ENCODE measurements at places on chromosomes 6 and 20.

GRCh38 chr6:14371530-14371929 lies 254.0 kb downstream of the CD83 start:
- DNase-seq = no peak

DNA sequence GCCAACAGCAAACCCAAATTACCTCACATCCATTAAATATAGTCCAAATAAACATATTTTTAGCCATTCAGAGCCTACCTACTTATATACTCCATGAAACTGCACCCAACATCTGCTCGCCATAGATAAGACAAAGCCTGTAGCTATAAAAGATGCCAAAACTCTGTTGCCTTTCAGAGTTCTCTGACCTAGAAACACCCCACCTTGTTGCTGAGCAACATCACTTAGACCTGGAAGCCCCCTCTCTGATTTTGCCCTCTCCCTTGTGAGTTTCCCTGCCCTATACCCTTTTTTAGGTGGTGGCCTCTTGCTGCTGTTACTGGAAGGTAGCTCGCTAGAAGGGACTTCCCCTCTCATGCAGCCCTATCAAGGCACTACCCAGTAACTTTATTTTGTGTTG lies 27.7 kb upstream of the FBXL4 start:
- DNase-seq = no peak

GRCh38 chr6:168708526-168708925 lies 267.5 kb downstream of the SMOC2 start:
- DNase-seq = no peak

DNA sequence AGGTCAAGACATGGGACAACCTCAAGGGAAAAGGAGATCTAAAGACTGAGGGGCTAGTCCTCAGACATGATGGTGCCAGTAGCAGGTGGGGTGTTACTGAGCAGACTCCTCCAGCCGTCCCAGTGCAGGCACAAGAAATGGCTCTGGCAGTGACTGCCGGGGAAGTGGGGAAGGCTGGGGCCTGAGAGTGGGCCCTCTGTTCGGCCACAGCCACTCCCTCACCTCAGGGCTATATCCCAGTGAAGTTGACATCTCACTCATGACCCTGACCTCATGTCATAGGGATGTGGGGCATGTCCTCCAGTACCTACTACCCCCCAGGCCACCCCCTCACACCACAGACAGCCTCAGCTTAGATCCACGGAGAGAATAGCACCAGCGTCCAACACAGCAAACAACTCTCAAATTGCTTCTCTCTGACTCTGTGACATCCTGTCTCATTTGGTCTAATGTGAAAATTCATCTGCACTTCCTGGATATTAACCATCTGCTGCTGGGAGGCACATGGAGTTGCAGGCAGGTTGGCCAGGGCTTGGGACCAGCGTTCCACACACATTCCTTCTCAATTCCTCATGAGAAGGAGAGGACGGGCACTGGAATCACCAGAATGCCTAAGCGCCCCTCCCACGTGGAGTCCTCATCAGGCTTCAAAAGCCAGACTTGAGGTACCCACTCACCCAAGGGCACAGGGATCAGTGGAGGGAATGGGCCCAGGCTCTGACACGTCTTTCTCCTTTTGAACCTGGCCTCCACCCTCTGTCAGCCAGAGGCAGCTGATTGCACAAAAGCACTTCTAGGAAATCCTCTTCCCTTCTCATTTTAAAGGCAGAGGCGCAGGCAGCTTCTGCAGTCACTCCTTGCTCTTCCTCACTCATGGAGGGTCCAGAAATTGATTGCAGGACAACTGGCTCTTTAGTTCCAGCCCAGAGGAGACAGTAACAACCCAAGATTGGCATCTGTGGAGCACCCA lies 163.6 kb upstream of the CST7 start:
- DNase-seq = no peak

GRCh38 chr6:85551264-85551663 lies 42.4 kb downstream of the SNX14 start:
- DNase-seq = no peak

- DNase-seq = no peak
These were observed 83.3 kb downstream of the RCAN2 start for GRCh38 chr6:46407776-46408530.

- DNase-seq = no peak
These were observed 172.3 kb downstream of the ANKRD60 start for GRCh38 chr20:58056021-58056591.

GRCh38 chr20:57671662-57672061 lies 38.2 kb downstream of the PMEPA1 start:
- DNase-seq = no peak

DNA sequence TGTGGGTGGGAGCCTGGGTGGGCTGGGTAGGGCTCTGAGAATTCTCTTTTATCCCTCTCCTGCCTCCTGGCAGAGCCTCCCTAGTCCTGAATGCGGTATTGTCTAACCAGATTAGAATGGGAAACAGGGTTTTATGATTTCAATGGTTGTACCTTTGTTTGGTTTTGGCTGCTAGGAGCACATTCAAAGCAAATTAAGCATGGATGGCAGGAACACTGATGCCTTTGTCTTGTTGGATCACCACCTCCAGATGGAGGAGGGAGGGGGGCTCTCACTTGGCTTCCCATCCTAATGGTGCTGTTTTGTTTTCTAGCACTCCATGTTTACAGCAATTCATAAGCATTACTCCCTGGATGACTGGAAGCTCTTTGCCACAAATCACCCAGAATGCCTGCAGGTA lies 11.6 kb downstream of the GMPR start:
- no peak for DNase-seq

GRCh38 chr6:55009131-55009530 lies 162.6 kb downstream of the FAM83B start:
- no peak for DNase-seq

DNA sequence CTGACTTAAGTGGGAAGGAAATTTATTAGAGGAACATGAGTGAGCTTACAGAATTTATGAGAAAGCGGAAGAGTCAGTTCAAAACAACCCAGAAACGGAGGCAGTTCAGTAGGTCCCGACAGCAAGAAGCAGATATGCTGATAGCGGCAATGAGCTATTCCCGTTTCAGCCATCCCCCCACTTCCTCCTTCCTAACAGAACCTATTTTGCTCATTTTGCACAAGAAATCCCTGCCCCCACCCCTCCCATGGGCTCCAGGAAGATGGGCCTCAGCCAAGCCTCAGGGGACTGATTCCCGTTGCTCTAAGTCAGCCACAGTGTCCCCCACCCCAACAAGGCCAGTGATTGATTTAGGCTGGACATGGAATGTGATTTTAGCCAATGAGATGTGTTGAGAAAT lies 157.5 kb downstream of the CEBPB start:
- DNase-seq = no peak

- no peak for DNase-seq
These were observed 28.6 kb upstream of the SPDEF start for GRCh38 chr6:34584694-34585093.

- DNase-seq = no peak
These were observed 139.4 kb upstream of the ID4 start for GRCh38 chr6:19697744-19698290.

GRCh38 chr20:45987108-45987780 lies 15.2 kb upstream of the ZNF335 start:
- peak; percentile 85 for DNase-seq

DNA sequence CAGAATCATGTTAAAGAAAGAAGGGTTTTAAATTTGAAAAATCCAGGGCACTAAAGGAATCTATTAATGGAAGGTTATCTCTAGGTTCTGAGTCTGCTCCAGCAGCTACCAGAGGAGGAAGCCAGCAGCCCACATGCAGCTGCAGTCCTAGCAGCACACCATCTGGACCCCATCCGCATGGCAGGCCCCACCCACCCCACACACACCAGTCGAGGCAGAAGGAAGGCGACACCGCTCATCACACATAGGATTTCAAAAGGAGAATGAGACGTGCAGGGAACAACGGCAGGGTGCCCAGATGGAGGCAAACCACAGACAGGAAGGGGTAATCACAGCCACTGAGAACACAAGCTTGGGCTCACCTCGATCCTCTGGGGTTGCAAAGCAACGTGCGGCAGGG lies 78.9 kb downstream of the GINS1 start:
- no peak for DNase-seq

DNA sequence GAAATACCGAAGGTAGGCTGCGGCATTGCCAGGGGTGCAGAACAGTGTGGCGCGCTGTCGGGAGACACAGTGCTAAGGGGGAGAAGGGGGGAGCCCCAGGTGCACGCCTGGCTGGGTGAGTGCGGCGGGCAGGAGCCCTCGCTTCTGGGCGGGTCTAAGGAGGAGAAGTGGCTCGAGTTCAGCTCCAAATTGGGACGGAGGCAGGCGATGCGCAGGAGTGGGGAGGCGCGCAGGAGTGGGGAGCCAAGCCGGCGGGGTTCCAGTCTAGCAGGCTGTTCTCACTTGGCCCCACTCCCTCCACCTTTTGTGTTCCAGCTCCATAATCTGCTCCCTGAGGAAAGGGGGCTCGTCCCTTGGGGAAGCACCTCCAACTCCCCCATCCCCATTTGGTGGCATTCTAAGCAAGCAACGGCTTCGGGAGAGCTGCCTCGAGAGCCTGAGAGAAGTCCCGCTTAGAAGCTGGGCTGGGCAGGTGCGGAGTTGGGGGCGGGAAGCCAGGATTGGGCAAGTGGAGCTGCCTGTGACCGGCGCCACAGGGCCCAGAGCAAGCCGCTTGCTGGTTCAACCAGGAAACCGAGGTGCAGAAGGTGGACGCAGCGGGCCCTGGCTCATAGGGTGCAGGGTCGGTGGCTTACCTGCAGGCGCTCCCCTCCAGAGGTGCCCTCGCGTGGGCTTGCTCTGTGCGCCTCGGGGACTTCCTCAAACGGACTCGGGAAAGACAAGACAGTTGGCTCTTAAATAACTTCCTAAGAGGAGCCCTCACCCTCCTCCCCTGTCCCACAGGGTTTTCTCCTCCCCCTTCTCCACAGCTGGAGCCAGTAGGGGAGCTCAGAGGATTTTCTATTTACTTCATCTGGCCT lies at the start of gene F13A1:
F13A1 (minus strand) TSS at position 711 of the 860 bp plus-strand sequence. CDS start 1,998 bp downstream, outside the sequence.
- DNase-seq = no peak

GRCh38 chr6:41226752-41227151 lies 1.4 kb upstream of the TREML4 start:
- DNase-seq = no peak

- no peak for DNase-seq
These were observed 6.1 kb upstream of the LAMP5 start for GRCh38 chr20:9508240-9508661.

- no peak for DNase-seq
These were observed 11.1 kb upstream of the LCA5 start for GRCh38 chr6:79548304-79548703.

GRCh38 chr6:49666930-49667757 lies 30.5 kb upstream of the RHAG start:
- DNase-seq = no peak

DNA sequence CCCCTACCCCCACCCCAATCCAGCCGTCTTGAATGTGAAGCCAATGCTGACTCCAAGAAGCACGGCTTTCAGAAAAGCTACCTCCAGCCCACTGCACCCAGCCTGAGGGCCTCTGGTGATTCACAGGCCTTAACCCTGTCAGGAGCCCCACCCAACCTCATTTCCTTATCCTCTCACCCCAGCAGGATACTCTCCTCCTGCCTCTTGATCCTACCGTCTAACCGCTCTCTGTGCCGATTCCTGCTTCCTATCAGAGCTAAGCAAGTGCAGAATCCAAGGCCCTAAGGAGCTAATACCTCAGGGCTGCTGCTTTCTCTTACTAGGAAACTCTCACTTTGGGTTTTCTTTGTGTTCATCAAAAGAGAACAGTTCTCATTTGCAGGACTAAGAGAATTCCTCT lies 47.2 kb downstream of the TRERF1 start:
- no peak for DNase-seq

DNA sequence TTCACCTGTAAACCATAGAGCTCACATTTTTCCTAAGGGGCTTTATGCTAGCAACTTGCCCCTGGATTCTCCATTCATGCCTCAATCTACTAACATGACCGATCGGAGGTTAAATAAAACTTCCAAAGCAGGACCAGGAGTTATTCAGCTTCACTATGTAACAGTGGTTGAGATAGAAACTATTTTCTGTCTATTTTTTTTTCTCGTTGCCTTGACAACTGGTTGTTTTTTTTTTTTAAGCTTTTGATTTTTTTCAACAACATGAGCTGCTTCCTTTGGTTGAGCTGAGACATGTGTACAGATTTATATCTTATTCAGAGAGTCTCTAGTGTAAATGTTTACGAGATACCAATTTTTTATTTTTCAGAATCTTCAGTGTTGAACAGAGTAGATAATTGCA lies 85.7 kb downstream of the SHLD1 start:
- no peak for DNase-seq

DNA sequence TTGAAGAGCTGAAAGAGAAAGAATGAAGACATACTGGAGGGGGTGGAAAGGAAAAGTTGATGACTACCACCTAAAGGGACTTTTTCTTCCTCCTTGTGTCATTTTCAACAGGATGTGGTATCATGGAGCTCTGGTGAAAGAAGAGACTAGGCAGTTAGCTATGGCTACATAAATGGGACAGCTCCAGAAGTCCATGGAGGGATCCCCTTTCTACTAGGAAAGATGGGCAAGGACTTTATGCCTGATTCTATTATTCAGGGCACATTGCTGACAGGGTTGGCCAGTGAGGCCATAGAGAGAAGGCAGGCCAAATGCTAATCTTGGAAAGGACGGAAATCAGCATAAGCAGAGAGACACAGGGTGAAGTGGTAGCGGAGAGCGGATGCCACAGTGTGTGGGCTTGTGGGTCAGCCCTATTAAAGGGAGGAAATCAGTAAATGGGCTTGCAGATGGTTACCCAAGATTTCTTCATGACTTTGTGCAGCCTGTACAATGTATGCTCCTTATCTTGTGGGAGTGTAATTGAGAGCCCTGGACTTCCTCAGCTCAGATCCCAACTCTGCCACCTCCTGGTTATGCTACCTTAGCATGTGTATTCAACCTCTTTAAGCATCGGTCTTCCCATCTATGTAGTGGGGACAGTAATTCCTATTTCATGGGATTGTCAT lies 77.4 kb upstream of the TMEM170B start:
- DNase-seq = no peak

- DNase-seq = no peak
These were observed 454.1 kb upstream of the NOX3 start for GRCh38 chr6:155909710-155910109.

DNA sequence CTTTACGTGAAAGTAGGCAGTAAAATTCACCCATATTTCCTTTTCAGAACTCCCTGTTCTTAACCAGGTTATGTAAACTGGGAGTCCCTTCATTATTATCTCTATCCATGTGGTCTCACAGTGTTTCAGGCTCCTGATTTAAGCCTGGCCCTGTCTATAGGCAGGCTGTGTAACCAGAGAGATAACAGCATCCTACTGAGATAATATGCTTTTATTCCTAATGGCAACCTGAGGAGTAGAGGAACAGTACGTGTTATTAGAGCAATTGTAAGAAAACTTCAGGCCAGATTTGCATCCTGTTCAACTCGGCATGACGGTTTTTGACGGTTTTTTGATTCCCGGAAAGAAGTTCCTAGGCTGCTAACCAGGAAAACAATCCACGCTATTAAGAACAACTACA lies 16.9 kb downstream of the FUT9 start:
- no peak for DNase-seq
